Brain (organoid and tissue), 16 donors: ENCODE measurements at places on chromosomes 16 and 17.

DNA sequence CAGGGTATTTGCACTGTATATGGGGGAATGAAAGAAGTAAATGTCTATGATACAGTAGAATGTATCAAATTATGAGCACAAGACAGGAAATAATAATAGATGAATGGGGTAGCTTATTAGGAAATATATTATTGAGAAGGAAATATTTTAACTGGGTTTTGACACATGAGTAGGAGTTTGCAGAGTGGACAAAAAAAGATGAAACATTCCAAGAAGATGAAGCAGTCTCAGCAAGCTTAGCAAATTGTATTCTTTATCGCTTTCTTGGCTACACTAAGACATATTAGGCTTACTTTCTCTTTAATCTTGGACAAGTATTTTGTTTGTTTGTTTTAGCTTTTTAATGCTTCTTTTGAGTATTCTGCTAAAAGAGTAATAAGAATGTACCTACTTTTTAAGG, 1.3 kb upstream of the KRTAP4-9 start:
- no peak for DNase-seq

GRCh38 chr17:8949061-8949661, 16.3 kb downstream of the PIK3R5 start:
- DNase-seq = no peak

DNA sequence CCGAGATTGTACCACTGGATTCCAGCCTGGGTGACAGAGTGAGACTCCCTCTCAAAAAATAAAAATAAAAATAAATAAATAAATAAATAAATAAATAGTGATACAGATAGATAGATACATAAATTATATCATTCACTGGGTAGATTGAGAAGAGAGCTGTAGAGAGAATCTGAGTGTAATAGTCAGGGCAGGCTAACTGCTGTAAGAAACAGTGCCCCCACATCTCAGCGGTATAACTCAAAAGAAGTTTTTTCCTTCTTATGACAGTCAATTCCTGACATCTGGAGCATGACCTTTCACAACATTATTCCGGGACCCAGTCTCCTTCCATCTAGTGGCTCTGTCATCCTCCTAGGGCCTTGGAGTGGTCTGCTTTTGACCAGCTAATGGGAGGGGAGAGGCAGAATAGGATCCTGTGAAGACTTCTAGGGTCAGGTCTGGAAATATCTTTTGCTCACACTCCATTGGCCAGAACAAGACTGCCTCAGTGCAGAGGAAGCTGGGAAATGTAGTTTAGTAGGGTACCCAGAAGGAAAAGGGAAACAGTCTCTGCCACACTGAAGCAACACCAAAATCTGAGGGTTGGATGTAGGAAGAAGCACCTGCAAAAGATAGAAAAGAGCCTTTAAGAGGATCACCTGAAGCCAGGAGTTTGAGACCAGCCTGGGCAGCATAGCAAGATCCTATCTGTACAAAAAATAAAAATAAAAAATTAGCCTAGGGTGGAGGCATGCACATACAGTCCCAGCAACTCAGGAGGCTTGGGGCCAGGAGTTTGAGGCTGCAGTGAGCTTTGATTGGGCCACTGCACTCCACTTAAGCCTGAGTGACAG, 3.0 kb upstream of the QPRT start:
- DNase-seq = no peak

- DNase-seq = peak; percentile 17
These were observed 11.6 kb downstream of the FBXL19 start for GRCh38 chr16:30934827-30935557.

DNA sequence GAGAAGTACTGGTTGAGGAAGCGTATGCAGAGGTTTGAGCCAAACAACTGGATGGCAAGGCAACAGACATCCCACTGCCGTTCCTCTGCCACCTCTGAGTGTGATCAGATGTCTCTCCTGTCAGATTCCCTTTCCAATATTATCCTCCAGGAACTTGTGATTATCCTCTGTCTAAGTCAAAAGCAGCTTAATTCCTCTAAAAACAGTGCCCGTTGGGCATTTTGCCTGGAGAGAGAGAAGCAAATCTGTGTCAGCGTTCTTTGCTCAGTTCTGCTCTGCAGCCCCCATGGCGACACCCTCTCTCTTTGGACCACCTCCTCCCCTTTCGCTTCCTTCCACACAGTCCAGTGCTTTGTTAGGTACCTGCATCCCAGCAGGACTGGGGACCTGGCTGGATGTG, 56.1 kb upstream of the TBX2 start:
- no peak for DNase-seq

GRCh38 chr16:81678326-81679095, 100.6 kb upstream of the PLCG2 start:
- no peak for DNase-seq

DNA sequence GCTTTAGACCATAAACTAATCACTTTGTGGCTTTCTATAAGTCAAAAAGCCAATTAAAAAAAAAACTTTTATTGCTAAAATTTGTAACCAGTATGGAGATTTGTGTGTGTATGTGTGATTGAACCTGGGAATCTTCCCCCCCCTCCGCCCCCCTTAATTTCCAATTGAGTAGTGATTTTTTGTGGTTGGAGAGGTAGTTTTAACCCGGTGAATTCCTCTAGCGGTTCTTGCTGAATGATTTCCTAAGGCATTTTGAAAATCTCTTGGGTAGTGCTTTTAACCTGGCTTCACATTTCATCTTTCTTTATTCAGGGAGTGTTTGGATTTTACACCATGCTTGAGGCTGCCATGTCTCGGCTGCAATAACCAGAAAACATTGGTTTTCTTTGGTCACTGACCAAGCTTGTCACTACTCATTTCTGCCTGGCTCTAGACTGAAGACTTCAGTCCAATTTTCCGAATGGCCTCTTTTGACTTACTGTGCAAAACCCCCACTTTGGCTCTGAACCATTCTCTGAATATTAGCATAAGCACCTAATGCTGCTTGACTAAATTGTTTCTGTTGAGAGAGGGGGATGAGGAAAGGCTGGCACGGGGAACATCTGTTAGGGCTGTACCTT, 35.6 kb downstream of the PRKCA start:
- peak; percentile 70 for DNase-seq

DNA sequence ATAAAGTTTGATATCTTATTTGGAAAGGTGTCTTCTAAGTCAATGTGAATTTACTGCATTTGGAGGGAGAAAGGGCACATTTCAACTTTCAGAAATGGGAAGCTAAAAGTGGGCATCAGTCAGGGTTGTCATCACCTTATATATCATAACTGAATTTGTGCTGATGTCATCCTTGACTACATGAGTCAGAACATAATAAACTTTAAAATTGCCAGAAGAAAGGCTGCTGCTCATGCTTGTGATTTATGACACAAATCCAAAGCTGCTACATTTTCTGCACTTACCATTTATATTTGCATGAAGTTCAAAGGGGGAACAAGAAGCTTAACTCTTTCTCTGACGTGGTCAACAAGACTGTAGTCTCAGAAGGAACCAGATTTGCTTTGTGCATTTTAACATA, 196.6 kb downstream of the UTP18 start:
- no peak for DNase-seq

GRCh38 chr17:66420961-66421371, 118.6 kb downstream of the PRKCA start:
- no peak for DNase-seq

- no peak for DNase-seq
These were observed 104.7 kb downstream of the SMG6 start for GRCh38 chr17:2198927-2199326.

DNA sequence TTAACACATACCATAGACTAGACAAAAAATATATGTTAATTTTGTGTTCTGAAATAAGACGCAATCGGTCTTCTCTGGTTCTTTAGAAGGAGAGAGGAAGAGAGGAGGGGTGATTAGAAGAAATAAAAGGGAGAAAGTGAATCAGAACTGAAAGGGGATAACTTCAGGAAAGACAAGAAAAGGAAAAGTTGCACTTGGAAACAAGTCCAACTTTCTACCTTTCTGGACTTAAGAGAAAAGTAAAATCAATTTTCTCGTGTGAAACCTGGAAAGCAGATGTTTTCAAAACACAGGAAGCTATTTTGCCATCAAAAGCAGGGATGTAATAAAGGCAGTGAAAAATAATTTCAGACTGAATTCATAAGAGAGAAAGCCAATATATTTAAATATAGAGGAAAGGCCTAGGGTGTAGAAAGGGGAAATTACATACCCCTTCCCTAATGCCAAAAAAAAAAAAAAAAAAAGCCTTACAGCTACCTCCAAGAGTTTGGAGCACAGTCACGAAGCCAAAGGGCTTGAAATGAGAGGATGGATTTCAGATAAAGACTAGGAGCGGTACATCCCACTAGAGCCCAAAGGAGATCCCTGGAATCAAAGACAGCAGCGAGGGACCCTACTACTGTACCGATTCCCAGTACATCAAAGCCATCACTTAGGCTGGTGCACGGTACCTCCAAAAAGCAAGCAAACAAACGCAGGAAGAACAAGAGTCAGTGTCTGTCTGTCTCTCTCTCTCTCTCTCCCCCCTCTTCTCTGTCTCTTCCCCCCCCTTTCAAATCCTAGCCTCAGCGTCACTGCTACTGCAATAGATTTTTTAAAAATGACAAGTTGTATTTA, 12.1 kb upstream of the ZFHX3 start:
- DNase-seq = peak; percentile 74

DNA sequence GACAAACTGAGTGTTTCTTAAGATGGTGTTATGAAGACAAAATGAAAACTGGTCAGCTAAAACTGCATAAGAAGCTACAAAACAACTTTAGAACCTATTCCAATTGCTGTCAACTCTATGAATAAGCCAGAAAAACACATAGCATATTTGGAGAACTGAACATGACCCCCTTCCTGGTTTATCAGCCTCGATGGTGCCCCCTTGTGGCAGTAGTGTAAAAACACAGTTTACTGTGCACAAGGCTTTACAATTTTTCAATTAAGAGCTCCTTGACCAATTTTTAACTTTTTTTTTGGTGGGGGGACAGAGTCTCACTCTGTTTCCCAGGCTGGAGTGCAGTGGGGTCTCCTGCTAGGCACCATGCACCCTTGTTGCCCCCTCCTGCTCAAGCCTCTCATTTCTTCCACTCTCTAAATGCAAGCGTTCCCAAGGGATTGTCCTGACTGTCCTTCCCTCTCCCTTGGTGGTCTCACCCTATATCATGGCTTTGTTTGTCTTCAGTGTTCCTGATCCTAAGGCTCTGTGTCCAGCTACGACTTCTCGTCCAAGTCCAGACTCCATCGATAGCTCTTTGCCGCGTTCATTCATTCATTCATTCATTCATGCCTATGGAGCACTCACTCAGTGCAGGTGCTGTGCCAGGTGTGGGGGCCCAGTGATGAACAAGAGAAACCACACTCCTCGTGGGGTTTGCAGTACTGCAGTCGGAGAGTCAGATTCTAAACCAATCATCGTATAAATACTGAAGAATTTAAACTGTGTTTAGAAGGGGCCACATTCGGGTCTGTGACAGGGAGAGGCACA, 7.5 kb downstream of the EIF1 start:
- peak; percentile 74 for DNase-seq

DNA sequence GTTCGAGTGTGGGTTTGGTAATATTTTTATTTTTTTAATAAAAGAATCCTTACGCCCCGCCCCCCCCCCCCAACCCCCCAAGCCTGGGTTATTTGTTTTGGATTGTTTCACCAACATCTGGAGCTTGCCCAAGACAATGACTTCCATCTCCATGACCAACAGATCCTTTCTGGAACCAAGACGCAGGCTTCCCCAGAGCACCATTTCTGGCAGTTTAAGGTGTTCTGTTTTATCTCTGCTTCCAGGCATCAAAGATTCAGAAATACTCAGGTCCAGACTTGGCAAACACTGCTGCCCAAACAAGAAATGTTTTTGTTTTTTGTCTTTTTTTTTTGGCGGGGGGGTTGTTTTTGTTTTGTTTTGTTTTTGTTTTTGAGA, 56.1 kb downstream of the PLXDC1 start:
- no peak for DNase-seq

DNA sequence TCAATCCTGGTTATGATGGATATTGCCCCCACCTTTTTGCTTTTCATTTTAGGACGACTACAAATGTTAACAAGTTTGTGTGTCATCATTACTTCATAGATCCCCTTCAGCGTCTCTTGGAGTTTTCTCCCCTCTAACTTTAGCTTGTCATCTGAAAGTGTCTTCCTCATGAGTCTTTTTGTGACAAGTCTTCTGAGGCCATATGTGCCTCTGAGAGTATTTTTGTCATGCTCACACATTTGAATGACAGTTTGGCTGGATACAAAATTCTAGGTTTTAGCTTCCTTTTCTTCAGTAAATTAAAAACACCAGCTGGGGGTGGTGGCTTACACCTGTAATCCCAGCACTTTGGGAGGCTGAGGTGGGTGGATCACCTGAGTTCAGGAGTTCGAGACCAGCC, 203.8 kb upstream of the CHMP6 start:
- DNase-seq = peak; percentile 91

DNA sequence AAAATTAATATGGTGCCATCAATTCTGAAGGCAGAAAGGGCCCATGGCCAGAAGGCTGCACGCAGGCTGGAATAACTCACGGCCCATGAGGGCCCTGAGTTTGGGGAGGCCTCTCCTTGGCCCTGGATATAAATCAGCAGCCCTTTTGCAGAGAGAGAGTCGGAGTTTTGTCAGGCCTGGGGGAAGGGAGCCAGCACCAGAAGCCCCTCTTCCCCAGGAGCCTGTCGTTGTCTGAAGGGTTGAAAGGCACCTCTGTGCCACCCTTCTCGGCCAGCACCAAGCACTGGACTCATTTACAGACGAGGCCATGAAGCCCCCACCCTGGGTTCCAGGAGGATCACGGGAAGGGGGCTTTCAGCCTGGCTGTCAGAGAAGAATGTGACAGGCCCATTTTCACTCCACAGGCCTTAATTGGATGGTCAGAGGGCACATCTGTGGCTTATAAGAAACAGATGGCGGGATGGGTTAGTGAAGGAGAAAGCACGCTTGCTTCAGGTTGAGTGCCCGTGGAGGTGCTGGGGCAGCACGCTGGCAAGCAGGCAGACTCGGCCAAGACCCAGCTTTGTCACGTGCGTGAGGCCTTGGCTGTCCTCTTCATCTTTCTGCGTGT, 140.6 kb downstream of the CLEC16A start:
- DNase-seq = peak; percentile 83

DNA sequence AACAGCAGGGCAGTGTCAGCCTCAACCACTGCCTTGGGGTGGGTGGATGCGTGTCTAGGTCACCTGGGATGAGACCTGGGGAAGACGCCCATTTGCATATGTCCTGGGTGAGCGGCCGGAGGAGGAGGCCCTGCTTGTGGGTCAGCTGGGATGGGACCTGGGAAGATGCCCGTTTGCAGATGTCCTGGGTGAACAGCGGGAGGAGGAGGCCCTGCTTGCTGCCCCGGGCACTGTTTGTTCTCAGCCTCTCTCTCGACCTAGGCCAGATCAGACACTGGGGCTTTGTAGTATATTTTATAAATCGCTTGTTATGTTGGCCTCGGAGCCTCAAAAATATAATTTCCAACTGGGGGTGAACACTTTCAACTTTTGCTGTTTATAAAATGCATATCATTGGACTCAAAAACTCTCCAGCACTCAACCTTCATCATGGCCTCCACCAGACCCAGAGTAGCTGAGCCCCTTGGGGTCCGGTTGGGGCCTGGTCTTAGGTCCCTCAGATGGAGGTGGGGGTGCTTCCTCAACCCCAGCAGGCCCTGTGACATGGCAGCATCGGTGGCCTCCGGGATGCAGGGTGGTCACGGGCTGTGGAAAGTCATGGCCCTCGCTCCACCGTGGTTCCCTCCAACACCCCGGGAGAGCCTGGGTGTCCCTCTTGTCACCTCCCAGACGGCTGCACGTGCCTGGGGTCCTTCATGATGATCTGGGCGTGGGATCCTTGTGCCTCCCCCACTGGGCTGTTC, 17.3 kb downstream of the DBNDD1 start:
- DNase-seq = no peak
